ENCODE measurements at places on chromosomes 4 and X.
A peak's percentile ranks its signal among the peaks of the same experiment; 100 is the strongest.

GRCh38 chrX:97389761-97390192 lies 506.1 kb downstream of the RPA4 start:
- DNase-seq = peak; percentile 88

DNA sequence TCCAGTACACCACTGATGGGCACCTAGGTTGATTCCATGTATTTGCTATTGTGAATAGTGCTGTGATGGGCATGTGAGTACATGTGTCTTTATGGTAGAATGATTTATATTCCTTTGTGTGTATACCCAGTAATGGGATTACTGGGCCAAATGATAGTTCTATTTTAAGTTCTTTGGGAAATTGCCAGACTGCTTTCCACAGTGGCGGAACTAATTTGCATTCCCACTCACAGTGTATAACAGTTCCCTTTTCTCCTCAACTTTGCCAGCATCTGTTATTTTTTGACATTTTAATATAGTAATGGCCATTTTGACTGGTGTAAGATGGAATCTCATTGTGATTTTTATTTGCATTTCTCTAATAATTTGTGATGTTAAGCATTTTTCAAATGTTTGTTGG lies 25.9 kb downstream of the CC2D2A start:
- DNase-seq = no peak

DNA sequence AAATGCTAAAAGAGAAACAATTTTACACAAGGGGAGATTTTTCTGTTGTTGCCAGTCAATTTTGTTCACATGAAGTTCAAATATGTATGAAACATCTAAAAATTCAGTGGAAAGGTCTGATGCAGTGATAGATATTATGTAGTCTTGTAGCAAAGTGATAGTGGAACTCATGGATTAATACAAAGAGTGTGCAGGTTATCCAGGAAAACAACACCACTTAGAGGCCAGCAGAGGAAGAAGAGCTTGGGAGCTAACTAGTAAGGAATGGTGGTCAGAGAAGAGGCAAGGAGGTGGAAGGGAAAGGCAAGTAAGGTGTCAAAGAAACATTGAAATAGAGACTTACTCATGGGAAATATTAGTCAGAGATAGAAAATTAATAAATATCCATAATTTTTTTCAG lies 395.6 kb downstream of the MAPK10 start:
- peak; percentile 38 for DNase-seq

- no peak for DNase-seq
These were observed 8.2 kb downstream of the ABLIM2 start for GRCh38 chr4:8150152-8151090.

- no peak for DNase-seq
These were observed 85.2 kb upstream of the SLC7A11 start for GRCh38 chr4:138327338-138327737.

DNA sequence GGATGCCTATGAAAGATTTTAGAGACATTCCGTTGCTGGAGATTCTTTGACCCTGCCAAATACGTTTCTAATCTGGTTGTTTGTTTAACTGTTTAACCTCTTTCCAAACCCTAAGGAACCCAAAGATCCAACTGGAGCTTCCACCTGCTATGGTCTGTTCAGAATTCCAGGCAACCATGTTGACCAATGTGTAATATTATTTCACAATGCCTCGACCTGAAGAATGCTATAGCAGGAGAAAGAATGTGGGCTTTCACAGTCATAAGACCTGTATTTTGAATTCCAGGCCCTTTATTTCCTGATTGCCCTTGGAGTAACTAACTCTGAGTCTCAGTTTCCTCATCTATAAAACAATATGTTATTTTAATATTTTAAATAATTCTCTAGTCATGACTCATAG lies 90.8 kb downstream of the COL25A1 start:
- DNase-seq = peak; percentile 71

DNA sequence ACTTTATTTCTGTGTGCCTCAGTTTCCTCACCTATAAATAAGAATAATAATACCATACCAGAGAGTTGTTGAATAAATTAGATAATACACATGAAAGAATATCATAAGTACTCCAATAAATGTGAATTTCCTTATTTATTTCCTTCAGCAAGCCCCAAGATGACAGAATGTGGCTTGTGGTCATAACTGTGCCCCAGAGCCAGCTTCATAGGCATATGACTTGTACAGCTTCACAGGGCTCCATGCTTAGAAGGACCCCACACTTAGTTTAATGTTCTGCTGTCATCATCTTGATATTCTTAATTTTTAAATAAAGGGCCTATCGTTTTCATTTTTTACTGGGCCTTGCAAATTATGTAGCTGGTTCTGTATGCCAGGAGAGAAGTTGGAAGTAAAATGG lies 25.3 kb downstream of the VSIG4 start:
- no peak for DNase-seq

DNA sequence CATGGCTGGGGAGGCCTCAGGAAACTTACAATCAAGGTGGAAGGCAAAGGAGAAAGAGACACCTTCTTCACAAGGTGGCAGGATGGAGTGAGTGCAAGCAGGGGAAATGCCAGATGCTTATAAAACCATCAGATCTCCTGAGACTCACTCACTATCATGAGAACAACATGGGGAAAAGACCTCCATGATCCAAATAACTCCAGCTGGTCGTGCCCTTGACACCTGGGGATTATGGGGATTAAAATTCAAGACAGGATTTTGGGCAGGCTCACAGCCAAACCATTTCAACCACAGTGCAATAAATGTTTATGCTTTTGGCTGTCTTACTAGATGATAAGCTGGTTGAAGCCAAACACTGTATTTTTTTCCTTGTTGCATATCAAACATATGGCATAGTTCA lies 1112.4 kb downstream of the STIM2 start:
- no peak for DNase-seq

- DNase-seq = no peak
These were observed 93.6 kb downstream of the GPR143 start for GRCh38 chrX:9671998-9672397.

DNA sequence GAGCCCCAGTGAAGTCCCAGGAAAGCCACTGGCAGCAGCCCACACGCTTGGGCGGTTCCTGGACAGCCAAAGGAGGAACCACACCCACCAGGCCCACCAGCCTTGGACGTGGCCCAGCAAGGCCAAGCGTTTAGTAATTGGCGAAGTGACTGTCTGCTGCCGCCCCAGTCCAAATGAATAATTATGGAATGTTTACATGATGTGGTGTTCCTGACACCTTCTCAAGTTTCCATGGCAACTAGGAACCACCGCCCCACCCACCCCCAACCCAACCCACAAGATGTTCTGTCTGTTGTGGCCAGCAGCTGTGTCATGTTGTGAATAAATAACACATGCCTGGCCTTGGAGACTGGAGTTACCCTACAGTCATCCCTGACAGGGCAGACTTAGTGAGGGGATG lies 22.3 kb downstream of the APLN start:
- DNase-seq = no peak

GRCh38 chrX:41912923-41913322 lies 10.4 kb downstream of the CASK start:
- no peak for DNase-seq

- peak; percentile 36 for DNase-seq
These were observed 24.8 kb downstream of the SMIM20 start for GRCh38 chr4:25938787-25939186.

- DNase-seq = peak; percentile 6
These were observed 64.3 kb upstream of the CCDC160 start for GRCh38 chrX:134172588-134173259.

- DNase-seq = no peak
These were observed 399.2 kb upstream of the GRID2 start for GRCh38 chr4:91904556-91904955.

GRCh38 chr4:62070291-62070852 lies 870.2 kb downstream of the ADGRL3 start:
- no peak for DNase-seq

GRCh38 chr4:20639346-20639745 lies 60.9 kb upstream of the PACRGL start:
- DNase-seq = no peak

DNA sequence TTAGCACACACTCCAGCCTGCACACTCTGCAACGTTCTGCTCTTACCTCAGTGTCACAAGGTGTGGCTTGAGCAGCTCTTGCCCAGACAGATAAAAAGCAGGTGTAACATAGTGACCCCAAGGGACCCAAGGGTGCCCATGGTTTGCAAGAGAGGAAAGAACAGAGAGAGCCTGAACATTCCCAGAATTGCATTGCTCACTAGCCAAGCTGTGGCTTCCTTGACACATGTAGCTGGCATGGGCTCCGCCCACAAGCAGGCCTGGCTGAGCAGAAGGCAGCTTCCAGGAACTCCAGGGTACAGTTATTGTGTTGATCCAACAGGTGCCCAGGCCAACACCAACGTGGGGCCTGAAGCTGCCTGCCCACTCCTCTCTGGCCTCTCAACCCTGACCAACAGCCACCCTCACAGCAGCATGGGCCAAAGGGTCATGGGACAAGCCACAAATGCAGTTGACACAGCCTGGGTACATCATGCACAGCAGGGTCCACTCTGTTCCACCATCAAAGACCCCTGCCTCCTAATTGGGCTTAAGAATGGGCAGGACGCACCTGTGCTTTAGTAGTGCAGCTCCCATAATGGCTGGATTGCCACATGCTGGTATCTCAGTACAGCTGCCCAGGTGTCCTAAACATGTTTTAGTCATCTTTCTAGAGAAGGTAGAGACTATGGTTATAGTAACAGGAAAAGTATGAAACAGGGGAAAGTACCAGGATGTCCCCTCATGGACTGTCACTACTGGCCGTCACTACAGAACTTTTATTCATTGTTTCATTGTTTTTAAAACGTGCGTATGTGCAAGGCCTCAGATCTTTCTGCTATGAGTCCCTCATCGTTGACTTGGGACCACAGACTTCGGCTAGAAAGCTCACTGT lies 73.7 kb upstream of the ACSL1 start:
- DNase-seq = peak; percentile 6

DNA sequence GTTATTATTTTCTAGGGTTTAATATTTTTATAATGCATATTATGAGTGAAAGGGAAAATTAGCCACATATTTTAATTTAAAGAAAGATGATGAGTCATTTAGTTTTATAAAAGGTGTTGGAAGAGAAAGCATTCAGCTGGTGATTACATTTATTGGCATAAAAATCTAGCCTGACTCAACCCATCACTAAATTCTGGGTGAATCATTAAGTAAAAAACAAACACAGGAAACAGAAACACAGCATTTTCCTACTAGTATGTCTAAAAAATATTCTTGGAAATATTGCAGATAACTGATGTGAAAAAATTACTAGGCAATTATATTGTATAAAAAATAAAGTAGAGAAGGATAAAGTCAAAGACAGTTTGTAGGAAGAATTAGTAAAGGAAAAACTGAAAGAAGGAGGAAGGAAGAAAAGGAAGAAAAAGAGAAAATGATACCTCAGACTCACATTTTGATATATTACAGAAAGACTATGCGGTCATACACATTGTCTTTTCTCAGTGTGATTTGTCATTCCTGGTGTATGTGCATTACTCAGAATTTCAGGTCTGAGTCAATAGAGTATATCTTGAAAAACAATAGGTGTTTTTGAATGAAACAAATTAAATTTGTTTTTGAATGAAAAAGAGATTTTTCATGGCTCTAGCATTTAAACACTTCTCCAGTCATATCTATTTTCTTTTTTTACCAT lies 48.0 kb upstream of the SPOCK3 start:
- DNase-seq = no peak

- DNase-seq = no peak
These were observed 29.3 kb downstream of the MOSPD2 start for GRCh38 chrX:14902537-14902936.

GRCh38 chrX:18981124-18981807 lies 2.6 kb downstream of the PHKA2 start:
- no peak for DNase-seq

GRCh38 chrX:3713937-3714434 lies 537 bp upstream of the PRKX start:
- no peak for DNase-seq

DNA sequence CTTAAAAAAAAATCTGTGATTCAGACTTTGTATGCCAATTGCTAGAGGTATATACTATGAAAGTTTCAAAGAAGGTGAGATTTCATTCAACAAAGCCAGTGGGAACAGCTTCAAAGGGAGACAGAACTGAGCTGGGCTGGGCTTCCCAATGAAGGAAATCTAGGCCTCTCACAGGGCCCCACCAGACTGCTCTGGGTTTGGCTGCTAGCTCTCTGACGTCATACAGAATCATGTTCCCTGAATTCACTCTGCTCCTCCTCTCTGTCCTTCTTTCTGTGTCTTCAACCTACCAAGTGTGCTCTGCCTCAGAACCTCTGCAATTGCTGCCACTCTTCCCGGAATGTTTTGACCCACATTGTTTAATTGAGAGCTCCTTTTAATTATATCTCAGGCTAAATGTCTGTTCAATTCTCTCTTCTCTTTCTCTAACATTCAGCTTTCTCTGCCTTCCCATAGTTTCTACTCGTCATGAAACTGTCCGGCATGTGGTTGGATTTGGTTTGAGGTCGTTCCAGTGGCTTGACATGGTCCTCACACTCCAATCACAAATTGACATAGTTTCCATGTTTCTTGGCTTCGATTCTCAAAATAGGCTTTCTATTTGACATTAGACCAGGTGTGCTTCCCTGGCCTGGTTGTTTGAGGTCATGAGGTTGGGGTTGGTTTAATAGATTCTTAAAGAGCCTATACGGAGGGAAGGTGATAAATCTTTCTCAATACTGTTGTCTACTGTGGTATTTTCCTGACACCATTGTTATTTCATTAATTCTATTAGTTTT lies 282.1 kb upstream of the EMCN start:
- no peak for DNase-seq

DNA sequence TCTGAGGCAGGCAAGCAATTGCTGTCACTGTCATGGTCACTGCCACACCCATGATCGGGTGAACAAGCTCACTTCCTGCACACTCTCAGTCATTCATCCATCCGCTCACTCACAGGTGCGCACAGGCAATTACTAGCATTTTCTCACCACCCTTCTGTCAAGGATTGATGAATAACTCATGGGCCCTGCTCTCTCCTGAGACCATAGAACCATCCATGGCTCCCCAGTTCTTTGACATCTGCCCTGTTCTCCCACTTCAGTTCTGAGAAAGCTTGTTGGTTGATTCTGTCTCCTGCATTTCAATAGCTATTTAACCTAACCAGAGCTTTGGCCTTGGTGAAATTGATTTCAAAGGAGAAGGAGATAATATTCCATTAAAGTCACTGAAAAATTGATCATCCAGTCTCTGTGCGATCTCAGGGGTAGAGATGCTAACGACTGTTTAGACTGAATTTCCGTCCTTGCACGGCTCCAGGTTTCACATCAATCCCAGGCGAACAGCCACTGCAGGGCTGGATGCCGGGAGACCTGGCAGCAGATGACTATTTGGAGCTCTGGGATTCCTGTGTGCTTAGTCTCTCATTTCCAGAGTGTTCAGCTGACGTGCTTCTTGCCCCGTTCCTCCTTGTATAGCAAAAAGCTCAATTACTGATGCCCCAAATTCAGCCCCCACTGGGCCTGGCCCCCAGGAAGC lies 36.9 kb upstream of the ADRA2C start:
- no peak for DNase-seq

DNA sequence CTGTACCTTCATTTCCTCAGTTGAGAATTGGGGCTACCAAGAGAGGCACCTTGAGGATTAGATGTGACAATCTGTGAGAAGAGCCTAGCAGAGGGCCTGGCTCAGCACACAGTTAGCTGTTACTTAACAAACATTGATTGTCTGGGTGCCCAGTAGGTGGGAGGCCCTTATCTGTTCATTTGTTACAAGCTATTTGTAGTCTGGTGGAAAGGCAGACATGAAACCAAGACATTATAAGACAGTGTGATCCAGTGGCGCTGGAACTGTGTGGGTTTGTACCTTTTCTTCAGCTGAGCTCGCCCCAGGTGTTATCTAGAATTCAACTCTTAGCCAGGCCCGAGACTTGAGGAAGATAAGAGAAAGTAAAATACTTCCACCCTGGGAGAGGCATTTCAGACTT lies 16.9 kb downstream of the AKAP4 start:
- DNase-seq = no peak

GRCh38 chr4:127165971-127166370 lies 466.8 kb upstream of the INTU start:
- DNase-seq = peak; percentile 15

Data from choroid plexus epithelial cell (primary cell).